ENCODE measurements at places on chromosomes 5 and 9.

DNA sequence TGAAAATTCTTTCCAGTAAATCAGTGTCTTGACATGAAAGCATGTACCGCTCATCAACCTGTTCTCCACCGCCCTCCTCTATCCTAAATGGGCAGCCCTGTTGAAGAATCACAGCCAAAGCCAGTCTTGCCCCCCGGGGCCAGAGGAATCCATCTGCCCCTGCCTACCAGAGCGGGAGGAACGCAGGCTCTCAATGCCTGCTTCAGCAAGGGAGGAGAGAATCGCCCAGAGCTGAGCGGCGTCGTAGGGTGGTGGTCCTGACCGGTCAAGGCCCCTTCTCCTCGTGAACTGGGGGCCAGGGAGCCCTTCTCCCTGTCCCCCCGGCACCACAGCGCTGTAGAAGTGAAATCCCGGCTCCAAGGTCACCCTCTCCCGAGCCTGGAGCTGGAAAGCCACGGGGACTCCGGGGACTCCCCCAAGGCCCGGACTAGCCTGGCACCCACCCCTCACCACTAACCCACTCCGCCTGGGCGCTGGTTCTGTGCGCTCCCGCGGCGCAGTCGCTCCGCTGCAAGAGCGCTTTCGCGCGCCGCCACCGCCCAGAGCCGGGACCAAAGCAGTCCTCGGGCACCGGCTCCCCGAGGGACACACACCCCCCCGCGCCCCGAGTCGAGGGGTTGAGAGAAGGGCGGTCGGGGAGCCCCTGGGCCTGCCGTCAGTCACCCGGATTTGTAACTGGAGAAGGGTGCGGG is 718 bp upstream of the TMEM215 start:
- no peak for DNase-seq

DNA sequence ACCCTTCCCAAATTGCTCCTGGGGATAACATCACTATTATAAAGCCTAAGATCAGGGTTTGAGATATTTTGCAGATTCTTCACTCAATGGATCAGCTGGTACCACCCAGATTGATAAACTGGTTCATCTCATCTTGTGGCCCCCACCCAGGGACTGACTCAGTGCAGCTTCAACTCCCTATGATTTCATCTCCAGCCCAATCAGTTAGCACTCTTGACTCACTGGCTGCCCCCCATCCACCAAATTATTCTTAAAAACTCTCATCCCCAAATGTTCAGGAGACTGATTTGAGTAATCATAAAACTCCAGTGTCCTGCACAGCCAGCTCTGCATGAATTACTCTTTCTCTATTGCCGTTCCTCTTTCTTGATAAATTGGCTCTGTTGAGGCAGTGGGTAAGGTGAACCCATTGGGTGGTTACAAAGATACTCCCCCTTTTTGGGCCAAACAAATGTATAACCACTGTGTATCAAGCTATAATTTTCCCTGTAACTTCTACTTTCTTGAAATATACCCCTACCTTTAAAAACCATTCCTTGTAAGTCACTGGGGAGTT is 263.3 kb upstream of the IL12B start:
- DNase-seq, result no peak

GRCh38 chr5:73615085-73615484 is 10.9 kb upstream of the ARHGEF28 start:
- no peak for DNase-seq

DNA sequence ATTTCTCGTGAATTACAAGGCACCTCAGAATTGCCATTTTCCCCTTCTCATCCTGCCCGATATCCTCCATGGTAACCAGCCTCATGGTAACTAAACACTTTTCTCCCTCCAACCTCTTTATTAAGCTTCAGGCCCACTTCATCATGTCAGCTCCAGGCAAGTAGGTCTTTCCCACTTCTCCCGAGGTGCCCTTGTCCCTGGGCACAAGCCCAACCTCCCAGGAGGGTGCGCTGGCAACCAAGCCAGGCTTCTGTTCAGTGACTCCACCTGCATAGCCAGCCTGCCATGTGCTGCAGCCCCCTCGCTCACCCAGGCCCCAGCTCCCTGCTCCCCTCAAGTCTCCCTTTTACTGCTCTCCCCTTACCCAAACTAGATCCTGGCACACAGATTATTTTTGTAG is 47.4 kb upstream of the AFAP1L1 start:
- DNase-seq, result no peak

Measured in trophoblast cell (in vitro differentiated cells and primary cell).